Bronchial epithelial cell (primary cell): ENCODE measurements at places on chromosomes 5 and 9.

DNA sequence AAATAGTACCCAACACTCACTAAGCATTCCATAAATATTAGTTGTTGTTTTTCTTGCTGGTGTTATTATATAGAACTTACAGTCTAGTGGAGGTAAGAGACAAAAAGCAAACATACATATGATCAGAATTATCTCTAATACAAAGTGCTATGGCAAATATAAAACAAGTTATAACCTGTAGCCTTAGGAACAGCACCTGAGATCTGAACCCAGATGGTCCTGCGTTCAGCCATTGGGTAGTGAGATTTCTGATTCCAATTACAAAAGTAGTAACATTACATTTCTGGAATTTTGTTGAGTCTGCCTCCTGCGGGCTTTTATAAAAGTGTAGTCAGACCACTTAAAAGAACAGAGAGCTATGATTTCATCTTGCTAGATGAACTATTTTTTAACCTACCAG, 242.9 kb upstream of the ZNF462 start:
- DNase-seq: peak; percentile 70

GRCh38 chr5:73985145-73985544, 359.1 kb downstream of the ARHGEF28 start:
- DNase-seq: peak; percentile 75

DNA sequence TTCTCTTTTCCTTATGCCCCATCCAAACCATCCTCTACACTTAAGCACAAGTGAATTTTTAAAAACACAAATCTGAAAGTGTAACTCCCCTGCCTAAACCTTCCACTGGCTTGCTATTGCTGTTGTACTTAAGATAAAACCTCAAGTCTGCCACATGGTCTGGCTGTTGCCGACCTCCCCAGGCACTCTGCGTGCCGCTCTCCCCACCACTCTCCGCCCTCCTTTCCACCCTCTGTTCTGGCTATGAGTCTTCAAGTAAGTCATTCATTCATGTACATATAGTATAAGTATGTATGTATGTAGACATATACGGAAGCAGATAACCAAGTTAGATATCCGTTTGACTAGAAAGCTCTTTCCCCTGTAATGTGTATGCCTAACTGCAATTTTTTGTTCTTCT, 94.7 kb upstream of the ANKRD55 start:
- no peak for DNase-seq

DNA sequence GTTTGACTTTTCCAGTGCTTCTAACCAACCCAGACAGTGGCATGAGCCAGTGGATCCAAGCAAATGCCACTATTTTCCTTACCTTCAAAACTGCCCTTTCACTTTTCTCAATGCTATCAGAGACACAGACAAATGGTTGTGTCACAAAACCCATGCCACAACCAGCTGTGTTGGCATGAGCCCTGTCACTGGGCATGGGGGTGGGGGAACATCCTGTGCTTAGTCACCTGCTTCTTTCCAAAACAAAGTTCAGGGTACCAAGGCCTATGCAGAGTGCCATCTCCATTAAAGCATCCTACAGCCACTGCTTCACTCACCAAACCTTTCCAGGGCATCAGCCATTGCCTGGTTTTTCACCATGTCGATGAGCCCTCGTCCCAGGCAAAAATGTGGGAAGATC, 30.1 kb downstream of the NIPSNAP3B start:
- no peak for DNase-seq

DNA sequence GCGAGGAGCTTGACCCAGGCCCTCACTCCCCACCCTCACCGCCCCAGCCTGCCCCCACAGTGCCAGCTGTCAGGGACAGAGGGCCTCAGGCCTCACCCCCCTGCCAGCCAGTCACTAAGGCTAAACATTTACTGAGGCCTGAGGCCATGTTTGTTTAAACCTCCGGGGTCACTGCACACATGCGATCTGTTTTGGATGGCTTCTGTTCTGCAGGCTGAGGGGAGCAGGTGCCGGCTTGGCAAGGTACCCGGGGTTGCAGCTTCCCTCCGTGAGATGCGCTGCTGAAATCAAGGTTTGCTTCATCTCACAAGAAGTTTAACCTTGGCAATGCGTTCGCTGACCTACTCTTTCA, 103.3 kb upstream of the BOD1 start:
- DNase-seq: no peak

GRCh38 chr5:122498163-122498562, 186.1 kb downstream of the SNCAIP start:
- DNase-seq: no peak

DNA sequence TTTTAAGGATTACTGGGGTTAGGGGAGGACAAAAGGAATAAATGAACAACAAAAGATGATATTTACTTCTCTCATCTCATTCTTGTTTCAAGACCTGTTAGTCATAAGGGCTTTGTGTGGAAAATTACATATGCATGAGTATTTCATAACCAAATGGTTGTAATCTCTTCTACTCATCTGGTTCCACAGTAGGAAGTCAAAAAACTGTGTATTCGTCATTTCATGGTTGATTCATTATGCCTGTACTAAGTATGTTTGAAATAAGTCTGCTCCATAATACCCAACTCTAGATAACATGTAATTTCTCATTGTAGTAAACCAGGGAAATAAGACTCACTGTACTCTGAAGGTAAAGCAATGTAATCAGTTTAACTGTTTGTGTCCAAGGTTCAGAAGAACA, 212.9 kb downstream of the ARRDC3 start:
- DNase-seq: peak; percentile 97

DNA sequence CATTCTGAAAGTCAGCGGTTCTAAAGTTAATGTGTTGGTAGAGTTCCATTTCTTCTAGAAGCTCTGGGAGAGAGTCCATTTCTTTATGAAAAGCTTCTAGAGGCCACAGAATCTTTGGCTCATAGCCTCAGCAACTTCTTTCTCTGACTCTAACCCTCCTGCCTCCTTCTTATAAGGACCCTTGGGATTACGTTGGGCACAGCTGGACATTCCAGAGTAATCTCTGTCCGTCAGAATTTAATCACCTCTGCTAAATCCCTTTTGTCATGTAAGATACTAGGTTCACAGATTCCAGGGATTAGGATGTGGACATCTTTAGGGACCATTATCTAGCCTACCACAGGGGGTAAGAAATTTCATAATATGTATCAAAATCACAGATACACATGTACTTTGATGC, 22.6 kb upstream of the ANKDD1B start:
- no peak for DNase-seq

DNA sequence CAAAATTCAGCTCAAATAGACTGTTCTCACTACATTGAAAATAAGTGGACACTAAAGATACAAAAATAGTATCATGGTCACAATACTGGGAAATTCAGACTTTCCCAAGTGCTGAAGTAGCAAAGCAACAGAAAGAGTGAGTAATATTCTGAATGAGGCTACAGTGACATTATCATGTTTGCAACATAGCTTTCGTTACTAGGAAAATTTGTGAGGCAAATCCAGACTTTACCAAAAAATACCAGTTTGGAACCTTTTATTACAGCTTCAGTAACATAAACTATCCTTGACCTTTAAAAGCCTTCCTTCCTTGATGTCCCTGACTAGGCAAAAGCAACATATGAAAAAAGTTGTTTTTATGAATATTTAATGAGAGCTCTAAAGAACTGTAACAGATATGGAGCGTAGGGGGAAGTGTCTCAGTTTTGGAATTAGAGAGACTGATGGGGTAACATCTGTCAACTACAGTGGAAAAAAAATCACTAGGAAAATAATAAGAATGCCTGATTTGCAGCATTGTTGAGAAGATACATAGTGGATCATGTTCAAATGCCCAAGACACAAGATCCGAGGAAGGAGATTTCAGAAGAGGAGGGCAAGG, 312.9 kb downstream of the ADGRV1 start:
- no peak for DNase-seq

DNA sequence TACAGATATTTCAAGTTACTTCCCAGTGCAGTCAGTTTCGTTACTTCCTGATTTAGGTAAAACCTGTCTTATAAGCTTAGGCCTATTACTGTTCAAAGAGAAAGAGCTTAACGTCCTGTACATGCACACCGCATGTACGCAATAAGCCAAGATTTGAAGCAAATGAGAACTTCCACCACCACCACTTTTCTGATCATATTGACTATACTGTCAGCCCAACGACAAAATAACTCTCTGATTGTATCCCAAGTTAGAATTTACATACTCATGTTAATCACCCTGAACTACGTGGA, 5.1 kb downstream of the NFIB start:
- DNase-seq: peak; percentile 48

GRCh38 chr9:108386859-108387384, 468.9 kb downstream of the ACTL7B start:
- DNase-seq: peak; percentile 13

DNA sequence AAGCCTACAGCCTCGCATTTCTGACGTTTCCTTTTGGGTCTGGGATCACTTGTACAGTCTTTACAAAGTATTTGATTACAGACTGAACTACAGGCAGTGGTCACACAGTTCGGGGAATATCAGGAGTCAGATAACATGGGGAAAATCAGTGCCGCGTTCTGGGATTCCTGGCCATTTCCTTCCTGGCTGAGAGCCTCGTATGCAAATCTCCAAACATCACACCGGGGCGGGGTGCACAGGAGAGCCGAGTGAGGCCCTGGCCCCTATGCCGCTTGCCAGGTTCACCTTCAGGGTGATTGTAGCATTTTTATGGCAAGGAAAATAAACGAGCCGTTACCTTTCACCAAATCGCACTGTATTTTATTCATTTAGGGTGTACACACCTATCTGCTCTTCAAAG, 29.6 kb upstream of the SLC9A3 start:
- DNase-seq: no peak

DNA sequence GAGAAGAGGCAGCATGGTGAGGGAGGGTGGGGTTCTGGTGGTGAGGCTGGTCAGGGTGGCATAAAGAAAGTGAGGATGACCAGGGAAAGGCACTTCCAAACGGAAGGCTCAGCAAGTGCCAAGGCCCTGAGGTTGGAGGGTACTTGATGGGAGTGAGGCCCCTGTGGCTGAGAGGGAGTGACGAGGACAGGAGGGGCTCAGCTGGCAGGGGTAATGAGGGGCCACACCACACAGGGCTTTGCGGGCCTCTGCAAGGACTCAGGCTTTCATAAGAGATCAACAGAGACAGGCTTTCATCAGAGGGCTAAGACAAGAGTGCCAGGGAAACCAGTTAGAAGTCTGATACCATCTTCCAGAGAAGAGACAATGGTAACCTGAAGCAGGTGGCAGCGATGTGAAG, 23.6 kb downstream of the ARPC5L start:
- DNase-seq: no peak

DNA sequence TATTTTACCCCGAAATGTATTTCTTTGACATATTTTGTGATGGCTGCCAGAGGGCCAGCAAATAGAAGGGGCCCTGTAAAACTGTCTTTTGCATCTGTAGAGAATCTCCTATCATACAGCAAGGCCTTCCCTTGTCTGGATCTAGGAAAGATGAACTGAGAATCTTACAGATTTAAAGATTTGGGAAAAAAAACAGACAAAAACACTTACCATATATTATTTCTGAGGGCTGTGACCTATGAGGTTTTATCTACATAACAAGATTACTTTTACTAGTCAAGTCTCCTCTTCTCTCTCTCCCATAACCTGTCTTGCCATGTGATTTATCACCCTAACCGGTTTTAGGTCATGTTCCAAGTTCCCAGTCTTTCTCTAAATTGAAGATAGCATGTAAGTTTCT, 599.2 kb upstream of the CDH6 start:
- DNase-seq: no peak

DNA sequence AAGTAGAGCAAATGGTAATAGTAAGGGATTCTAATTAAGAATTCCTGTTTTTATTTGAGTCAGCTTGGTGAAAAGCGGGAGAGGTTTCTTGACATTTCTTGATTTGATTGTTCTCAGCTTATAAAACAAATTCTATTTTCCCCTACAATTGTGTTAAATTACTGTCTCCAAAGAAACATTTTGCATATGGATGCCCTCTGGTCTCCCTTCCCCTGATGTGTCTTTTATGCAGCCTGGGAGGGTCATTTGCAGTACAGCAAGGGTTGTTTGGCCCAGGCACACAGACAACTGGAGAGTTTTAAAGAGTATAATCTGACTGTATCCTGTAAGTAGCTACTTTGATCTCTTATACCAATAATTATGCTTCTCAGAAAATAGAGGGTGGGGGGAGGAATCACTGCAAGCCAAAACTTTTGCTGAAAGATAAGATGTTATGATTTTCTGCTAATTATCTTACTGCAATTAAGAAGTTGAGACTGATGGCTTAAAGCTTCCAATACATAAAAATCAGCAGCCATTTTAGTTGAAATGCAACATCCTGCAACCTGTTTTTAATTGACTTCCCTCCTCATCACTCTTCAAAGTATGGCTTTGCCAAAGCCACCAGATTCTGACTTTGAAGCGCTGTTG, 204.1 kb upstream of the SEMA6A start:
- no peak for DNase-seq

DNA sequence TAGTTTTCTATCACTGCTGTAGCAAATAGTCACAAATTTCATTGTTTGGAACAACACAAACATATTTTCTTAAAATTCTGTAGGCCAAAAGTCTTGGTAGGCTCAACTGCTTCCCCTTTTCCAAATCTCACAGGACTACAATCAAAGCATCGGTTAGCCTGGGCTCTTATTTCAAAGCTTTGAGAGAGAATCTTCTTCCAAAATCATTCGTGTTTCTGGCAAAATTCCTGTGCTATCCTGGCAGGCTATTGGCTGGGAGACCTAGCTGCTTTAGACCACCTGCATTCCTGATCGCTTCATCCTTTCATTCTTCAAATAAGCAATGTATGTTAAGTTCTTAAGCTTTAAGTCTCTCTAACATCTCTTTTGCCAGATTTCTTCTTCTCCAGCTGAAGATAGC, 629.8 kb upstream of the CDH18 start:
- DNase-seq: no peak

- no peak for DNase-seq
These were observed 57.7 kb upstream of the EGFL7 start for GRCh38 chr9:136604823-136605525.

- no peak for DNase-seq
These were observed 343.8 kb upstream of the CHD1 start for GRCh38 chr5:99272576-99272975.

GRCh38 chr5:143063175-143063970, 293.2 kb downstream of the ARHGAP26 start:
- DNase-seq: no peak

DNA sequence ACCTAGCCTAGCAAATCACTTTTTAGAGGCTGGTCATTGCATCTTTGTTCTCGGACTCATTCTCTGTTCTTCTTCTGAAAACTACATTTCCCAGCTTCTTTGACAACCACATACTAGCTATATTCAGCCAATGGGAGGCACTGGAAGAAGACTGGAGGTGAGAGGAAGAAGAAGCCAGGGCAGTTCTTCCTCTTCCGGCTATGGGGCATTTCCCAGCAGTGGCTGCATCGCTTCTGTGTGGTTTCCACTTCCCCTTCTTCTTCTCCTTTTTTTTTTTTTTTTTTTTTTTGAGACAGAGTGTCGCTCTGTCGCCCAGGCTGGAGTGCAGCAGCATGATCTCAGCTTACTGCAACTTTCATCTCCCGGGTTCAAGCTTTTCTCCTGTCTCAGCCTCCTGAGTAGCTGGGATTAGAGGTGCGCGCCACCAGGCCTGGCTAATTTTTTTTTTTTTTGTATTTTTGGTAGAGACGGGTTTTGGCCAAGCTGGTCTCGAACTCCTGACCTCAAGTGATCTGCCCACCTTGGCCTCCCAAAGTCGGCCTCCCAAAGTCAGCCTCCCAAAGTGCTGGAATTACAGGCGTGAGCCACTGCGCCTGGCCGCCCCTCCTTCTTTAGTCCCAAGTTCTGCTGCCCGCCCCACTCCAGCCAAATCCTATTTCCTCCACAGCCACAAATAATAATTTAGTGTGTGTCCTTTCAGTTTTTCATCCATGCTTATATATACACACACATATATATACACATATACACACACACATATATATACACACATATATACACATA, 6.9 kb upstream of the UBAP1 start:
- DNase-seq: no peak
